ENCODE measurements at places on chromosomes 7 and 10.

- DNase-seq = no peak
Observed at GRCh38 chr10:63209705-63210104, 76.6 kb downstream of the NRBF2 start.

DNA sequence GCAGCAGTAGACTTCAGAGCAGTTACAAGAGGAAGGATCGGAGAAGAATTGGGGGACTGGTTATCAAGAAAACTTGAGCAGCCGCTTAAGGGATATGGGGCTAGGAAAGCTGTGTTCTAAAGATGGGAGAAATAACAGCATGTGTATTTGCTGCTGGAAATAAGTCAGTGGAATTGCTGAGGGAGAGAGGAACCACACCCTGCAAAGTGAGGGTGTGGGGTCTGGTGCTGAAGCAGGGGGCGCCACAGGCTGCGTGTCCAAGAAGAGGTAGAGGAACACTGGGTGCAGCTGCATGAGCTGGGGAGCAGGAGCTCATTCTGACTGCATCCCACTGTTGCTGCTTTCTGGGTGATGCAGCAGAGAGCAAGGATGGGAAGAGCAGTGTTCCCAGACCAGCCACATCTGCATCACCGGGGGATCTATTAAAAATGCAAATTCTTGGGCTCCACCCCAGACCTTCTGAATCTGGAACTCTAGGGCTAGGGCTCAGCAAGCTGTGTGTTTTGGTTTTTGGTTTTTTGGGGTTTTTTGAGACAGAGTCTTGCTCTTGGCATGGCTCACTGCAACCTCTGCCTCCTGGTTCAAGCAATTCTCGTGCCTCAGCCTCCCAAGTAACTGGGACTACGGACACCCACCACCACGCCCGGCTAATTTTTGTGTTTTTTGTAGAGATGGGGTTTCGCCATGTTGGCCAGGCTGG, 97.1 kb upstream of the DNAJB6 start:
- no peak for DNase-seq

DNA sequence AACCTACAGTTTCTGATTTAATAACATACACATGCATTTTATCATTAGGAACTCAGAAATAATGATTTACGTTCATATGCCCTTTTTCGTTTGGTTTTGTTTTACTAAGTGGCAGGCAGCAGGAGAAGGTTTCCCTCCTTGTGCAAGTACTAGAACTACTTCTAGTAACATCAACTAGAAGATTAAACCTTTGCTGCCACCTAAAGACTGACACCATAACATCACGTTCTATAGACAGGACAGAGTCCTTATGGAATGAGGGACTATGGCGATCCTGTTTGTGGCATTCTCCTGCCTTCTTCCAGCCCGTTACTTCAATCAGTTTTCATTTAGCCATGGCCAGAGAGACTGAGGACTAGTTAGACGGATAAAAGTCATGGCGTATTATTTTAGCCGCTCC, 53.2 kb downstream of the GAD2 start:
- no peak for DNase-seq

GRCh38 chr7:33934391-33934790, 29.1 kb downstream of the BMPER start:
- DNase-seq = no peak

DNA sequence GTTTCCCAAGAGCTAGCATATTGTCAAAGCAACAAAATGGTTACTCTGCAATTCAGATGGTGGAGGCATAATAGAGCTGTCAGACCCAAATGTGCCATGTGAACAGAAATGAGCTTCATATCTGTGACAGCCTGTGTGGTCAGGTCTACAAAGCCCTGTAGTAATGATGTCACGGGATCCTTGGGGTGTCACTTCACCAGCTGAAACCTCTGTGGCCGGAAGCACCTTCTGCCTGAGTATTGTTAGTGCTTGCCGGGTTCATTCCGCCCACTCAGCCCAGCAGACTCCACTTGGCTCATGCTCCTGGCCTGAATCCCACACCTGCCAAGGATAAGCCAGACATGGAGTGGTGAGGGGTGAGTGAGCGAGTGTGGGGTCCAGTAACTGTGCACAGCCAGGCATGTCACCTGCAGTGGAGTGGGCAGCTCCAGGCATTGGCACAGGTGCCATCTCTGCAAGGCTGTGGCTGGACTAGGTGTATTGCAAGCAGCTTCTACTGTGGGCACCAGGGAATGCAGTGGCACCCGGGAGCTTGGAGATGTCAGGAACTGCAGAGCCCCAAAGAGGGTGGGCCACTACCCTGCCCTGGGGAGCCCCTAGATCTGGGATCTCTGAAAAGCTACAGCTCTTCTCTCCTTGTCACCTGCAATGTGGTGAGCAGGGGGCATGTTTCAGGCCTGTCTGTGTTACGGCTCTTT, 341.9 kb upstream of the CHRM2 start:
- no peak for DNase-seq

GRCh38 chr7:90007001-90007654, 147.1 kb upstream of the STEAP1 start:
- no peak for DNase-seq

DNA sequence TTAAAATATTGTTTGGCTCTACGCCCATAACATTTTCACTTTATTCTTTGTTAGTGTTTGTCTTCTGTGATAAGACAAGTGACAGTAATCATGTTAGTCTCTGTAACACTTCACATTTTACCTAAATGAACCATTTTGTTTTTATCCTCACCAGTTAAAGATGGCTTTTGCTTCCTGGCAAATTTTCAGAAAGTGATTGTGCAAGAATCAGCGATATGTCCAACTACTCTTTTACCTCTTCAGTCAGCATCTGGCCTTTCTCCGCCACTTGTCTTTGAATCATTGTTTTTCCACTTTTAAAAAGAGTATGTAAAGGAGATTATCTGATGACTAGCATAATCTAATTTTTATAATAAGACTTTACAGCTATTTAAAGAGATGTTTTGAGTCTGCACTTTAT, 3.5 kb downstream of the DGKB start:
- DNase-seq = no peak

GRCh38 chr7:75653651-75654050, 85.1 kb downstream of the HIP1 start:
- no peak for DNase-seq

GRCh38 chr10:43390759-43391158, 18.2 kb downstream of the HNRNPF start:
- DNase-seq = no peak

- DNase-seq = no peak
Observed at GRCh38 chr10:93420091-93420490, 62.0 kb downstream of the MYOF start.

- no peak for DNase-seq
Observed at GRCh38 chr7:34128762-34129161, 223.4 kb downstream of the BMPER start.

- no peak for DNase-seq
Observed at GRCh38 chr7:29723599-29723998, 82.7 kb upstream of the WIPF3 start.

DNA sequence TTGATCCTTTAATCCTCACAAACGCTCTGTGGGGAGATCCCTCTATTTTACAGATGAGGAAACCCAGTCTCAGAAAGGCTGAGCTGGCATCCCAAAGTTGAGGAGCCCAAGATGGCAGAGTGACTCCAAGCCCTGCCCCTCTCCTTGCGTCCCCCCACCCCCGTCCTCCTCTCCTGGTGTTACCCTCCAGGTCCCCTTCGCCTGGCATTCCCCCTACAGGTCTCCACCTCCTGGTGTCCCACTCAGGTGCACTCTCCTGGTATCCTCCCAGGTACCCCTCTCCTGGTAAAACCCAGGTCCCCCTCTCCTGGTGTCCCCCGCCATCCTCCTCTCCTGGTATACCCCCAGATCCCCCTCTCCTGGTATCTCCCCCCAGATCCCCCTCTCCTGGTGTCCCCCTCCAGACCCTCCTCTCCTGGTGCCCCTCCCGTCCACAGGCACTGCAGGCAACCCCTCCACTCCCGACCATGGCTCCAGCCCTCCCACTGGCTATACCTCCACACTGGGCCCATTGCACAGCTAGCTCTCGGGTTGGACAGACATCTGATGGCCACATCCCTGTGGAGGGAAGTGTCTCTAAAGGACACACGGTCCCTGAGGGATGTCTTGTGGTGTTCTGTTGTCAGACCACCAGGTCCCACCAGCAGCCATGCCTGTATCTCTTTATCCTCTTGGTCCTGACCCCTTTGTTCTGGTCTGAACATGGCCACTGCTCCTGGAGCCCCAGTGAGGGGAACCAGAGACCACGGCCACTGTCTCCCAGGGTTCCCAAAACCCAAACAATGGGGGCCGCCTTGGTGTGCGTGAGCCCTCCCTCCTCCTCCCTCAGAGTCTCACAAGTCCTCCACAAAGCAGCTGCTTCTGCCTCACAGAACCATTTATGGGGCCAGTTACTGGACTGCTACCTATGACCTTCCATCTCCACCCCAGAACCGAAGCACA, 37.2 kb downstream of the CALML3 start:
- DNase-seq = no peak

- no peak for DNase-seq
Observed at GRCh38 chr10:122997864-122998263, 10.7 kb downstream of the IKZF5 start.

DNA sequence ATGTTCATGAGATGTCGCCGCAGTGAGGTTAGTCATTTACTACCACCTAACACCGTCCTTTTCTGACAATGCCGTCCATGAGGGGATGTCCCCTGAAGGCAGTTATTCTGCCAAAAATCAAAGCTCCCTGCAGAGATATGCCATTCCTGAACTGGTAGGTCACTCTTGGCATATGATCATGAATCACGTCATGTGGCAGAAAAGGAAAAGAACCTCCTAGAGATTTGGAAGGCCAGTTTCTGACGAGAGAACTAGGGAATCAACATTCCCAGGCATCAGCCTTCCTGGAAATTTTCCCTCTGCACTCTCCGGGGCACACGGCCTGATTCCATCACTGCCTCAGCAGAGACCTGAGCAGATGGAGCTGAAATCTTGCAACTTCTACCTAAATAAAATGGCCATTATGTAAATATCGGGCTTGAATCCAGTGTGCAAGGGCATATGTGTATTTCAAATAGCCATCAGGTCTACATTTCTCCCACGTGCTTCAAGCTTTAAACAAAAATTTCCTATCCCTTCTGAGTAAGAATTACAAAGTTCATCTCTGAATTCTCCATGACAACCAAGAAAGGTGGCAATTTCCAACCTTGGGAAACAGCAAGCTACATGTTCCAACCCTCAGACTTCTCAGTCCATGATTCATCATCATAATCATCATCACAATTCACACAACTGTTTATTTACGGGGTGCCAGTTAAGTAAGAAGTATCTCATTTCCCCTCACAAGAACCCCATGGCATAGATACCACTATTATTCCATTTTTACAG, 46.5 kb downstream of the AMPH start:
- no peak for DNase-seq

DNA sequence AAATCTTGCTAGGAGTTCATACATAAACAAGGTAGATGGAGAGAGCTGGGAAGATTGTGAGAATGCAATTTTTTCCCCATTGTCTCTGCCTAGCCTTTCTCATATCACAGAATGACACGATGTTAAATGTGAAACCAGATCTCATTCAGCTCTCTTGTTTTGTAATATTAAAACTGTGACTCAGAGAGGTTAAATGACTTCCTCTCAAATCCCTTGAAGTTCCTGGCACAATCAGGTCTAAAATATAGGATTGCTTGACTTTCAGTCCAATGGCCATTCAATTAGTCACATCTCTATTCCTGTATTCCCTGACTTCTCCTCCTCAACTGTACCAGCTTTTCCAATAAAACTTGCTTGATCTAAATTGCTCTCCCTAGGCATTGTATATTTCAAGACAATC, 3.1 kb downstream of the ANKRD22 start:
- no peak for DNase-seq

GRCh38 chr7:27157702-27158431, 1.4 kb upstream of the HOXA7 start:
- no peak for DNase-seq

GRCh38 chr7:135708041-135708440, 19.9 kb downstream of the SLC13A4 start:
- DNase-seq = no peak

- no peak for DNase-seq
Observed at GRCh38 chr10:79430936-79431335, 14.5 kb downstream of the ZCCHC24 start.

- no peak for DNase-seq
Observed at GRCh38 chr7:98170966-98171365, 40.3 kb upstream of the BHLHA15 start.

DNA sequence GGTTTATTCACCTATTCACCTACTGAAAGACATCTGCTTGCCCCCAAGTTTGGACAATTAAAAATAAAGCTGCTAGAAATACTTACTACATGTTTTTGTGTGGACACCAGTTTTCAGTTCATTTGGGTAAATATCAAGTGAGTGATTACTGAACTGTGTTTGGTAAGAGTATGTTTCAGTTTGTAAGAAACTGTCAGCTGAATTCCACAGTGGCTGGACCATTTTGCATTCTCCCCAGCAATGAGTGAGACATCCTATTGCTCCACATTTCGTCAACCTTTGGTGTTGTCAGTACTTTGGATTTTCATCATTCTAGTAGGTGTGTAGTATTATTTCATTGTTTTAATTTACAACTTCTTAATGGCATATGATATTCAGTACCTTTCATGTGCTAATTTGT, 17.4 kb upstream of the IKZF1 start:
- no peak for DNase-seq

GRCh38 chr10:50541317-50541716, 82.4 kb downstream of the SGMS1 start:
- DNase-seq = no peak

DNA sequence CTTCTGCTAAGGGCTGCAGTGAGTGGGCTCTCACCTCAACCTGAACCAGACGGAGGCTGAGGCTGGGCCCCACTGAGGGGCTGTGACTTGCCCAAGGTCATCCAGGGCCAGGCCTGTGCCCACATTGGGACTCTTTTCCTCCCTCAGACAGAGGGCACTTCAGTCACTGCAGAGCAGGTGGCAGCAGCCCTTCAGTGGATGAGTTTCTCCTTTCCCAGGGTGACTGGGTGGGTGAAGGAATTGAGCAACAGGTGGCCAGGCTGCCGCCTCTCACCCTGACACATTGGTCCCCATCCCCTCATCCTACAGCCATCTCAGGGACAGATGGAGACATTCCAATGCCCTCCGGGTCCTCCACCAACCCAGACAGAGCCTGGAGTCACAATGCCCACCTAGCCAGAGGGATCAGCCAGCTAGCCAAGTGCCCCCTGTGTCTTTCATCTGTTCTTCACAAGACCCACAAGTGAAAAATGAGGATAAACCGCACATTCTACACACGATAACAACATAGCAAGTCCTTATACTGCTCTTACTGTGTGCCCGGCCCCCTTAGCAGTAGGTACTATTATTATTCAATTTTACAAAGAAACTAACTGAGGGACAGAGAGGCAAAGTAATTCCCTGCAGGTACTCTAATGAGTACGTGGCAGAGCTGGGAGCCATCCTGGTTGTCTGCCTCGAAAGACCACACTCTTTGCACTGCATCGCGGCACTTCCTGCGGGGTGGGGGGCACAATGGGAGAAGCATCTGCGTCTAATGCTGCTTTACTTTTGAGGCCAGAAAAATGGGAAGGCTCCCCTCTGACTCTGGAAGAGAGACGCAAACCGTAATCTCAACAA, 1.7 kb upstream of the SLC18A3 start:
- DNase-seq = no peak

DNA sequence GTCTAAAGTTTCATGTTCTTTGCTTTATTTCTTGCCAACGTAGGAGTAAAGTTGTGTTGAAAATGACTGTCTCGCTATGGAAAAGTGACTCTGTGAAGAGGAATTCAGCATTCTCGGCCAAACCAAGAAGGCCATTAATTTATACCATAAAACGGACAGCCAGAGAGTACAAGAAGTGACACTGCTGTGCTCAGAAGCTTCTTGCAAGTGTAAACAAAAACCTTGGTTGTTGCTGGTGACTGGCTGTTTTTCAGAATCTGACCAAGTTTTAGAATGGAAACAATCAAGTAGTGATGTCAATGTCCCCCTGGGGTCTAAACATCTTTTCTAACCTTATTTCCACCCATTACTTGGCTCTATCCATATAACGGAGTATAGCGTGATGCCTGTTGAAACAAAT, 201.9 kb downstream of the INHBA start:
- DNase-seq = no peak
